HFFc6 (cell line): ENCODE measurements at places on chromosomes 4 and X. TPM values are rescaled to one million over a fixed set of nuclear protein-coding genes. Genes with fewer than 3 reads are reported as not detected.

The HOPX gene
- total RNA-seq = not detected in 3 replicates

The CLGN gene
- 0.27 to 0.56 TPM (median 0.29 TPM) in 3 replicates for total RNA-seq

The C4orf36 gene
- total RNA-seq = 1.6 to 2.5 TPM (median 2.0 TPM) in 3 replicates

The FUNDC1 gene
- 16.2 and 17.3 TPM in 2 replicates for total RNA-seq

The GABRA4 gene
- total RNA-seq = not detected in 3 replicates
